ENCODE measurements at places on chromosomes 12 and 14.

GRCh38 chr14:55097881-55098560 lies 31.0 kb upstream of the LGALS3 start:
- peak; percentile 53 for DNase-seq

DNA sequence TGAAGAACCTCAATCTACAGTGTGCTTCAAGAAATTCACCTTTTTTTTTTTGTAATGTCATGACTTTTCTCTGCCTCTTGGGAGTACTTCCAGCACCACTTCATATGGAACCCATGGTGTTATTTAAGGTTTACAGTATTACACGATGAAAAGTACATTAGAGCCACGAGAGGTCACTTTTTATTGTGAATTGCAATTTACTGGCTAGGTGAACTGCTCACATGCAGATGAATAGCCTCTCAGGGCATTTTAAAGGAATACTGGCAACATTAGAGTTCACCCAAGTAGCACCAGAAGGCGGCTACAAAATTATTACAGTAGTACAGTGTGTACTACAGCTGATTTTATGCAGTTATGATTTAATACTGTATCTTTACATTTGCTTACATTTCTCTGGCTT lies 99.1 kb upstream of the PPP4R3A start:
- DNase-seq: no peak

GRCh38 chr12:59887178-59887577 lies 291.3 kb downstream of the SLC16A7 start:
- DNase-seq: no peak

DNA sequence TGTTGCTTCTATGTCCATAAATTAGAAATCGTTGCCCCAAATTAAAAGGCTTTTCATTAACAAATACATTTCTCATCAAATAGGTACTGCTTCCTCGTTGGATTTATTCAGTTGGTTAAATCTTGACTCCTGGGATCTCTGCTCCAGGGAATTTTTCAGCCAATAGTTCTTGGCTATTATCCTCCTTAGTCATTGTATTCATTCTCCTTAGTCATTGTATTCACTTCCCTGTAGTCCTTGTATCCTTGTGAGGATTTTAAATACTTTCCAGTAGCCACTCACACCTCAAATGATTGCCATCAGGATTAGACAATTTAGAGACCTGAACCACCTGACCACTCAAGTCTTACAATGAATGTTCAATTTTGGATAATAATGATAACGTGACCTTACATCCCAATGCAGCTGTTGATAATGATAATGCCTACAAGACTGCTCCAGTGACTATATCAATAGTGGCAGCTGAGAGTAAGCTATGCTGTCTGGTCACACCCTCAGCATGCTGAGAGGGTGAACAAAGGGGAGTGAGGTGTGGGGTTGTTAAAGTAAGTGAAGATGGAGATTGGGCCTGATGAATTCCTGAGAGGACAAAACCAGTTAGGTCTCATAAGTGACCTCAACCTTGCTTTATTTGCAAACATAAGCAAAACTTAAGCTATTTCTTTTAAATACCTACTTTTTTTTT lies 193.7 kb upstream of the RTL1 start:
- no peak for DNase-seq

GRCh38 chr12:125092872-125093680 lies 27.8 kb downstream of the AACS start:
- no peak for DNase-seq

DNA sequence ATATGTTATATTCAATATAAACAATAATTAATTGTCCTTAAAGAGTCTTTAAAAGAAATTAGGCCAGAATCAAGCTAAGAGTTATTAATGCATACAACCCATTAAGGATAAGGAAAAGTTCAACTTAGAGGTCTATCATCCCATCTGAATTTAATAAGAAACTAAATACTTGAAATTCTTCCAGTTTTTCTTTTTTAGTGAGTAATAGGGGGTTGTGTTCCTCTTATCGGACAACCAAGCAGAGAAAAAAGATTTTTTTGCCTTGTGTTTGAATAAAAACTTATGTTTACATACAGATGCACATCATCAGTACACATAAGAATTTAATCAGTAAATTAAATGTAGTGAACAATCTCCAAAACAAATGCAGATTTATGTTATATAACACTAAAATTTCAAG lies 32.5 kb downstream of the PAWR start:
- DNase-seq: no peak

DNA sequence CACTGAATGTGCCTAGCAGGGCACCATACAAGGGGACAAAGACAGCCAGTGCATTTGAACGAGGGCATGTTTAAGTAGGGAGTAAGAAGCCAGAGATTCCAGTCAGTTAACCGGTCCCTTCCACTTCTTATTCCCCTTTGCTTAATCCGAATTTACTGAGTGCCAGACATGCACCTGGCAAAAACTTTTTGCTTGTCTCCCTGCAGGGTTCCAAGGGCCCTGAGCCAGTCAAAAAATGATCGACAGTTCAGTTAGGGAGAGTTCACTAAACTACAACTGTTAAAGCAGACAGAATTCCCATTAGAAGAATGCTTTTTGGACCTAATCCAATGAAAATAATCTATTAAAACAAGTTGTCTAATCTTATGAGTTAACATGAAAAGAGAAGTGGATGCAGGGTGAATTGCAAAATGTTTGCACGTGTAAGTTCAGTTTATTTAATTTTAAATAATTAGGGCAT lies 193.8 kb downstream of the TMTC2 start:
- no peak for DNase-seq

DNA sequence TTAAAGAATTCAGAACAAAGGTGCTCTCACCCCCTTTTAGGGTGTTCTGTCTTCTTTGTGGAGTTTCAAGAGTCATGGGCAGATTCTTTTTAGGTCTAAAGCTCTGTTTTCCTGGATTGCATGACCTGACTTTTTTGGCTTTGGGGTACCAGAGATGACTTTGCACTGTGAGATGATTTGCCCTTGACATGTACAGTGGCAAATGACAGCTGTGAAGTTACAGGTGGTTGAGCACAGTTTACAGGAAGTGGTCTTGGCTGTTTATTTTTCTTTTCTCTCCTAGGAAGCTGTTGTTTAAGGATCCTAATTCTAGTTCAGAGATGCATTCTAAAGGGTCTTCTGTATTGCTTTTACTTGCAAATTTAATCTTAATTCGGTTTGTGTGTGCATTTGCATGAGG lies 83.8 kb upstream of the METAP2 start:
- DNase-seq: no peak

- DNase-seq: no peak
Observed at GRCh38 chr14:32075672-32076277, 1.3 kb upstream of the ARHGAP5 start.

GRCh38 chr12:58321414-58321813 lies 380.0 kb downstream of the ATP23 start:
- DNase-seq: no peak

DNA sequence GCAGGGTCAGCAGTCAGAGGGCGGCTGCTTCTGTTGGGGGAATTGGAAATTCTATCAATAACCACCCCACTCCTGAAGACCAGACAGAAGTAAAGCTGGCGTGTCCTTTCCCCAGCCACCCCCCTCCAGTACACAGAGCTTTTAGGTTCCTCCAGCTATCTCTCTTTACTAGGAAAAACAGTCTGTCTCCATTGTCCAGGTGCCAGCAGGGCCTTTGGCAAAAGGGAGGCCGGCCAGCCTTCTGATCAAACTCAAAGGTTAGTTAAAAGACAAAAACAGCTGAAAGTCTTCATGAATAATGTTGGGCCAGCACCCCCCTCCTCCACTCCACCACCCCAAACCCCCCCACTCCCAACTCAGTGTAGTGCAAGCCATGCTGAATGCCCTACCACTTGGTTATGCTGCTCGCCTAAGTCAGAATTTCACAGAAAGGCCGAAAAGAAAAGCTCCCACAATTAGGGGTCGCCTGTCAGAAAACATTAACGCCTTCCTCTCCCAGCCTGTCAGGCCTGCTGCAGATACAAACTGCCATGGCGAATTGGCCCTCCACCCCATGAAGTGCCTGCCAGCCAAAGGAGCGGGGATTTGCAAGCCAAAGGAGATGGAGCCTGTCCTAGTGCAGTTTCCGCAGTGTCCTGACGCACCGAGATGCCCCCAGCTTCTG lies 8.9 kb downstream of the ASCL1 start:
- no peak for DNase-seq

GRCh38 chr12:131571827-131572226 lies 139.1 kb upstream of the SFSWAP start:
- DNase-seq: no peak

DNA sequence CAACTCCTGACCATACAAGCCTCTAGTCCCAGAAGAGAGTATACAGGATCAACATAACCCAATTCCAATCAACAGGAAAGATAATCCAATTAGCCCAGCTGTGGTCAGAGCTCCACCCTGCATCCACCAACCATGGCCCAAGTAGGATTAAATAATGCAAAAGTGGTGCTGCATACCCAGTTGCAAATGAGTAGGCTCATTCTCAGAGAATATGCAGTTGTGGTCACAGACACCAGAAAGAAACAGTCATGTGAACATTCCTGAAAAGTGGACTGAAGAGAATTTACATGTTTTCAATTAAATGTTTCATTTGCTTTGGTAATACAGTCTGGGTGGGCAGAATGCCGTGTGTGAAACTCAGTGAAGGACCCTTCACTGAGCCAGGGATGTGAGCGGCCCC lies 167.2 kb upstream of the BMP4 start:
- no peak for DNase-seq

GRCh38 chr12:63922474-63922873 lies 78.0 kb downstream of the SRGAP1 start:
- no peak for DNase-seq

DNA sequence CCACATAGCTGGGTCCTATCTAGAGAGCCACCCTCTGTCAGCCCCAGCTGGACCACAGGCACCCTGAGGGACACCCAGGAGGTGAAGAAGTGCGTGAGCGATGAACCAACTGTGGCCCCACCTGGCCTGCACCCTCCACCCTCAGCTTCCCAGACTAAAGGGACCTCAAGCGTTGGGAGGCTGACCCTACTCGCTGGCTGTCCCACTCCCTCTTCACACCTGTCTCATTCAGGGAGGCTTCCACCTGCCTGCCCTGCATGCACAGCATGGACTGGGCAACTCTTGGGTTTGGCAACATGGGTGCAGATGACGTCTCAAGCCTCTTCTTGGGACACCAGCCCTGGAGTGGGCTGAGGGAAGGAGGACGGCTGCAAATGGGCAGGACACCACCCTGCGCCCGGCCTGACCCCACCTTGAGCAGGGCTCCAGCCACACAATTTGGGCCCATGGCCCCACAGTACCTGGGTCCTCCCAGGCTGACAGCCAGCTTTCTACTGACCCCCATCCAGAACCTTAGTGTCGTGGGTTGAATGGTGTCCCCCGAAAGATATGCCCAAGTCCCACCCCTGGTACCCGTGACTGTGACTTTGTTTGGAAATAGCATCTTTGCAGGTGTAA lies 2.1 kb downstream of the TMEM179 start:
- DNase-seq: no peak

GRCh38 chr14:92322516-92322915 lies 449 bp upstream of the SLC24A4 start:
- DNase-seq: no peak

GRCh38 chr12:47821346-47821706 lies 1.6 kb upstream of the HDAC7 start:
- DNase-seq: no peak

- no peak for DNase-seq
Observed at GRCh38 chr12:26769611-26770010, 63.4 kb downstream of the ITPR2 start.

Measured in stimulated activated CD8-positive, alpha-beta memory T cell treated with anti-CD3 and anti-CD28 coated beads, Interleukin-15, amount 100 ng/mL, for 48 hours (primary cell).